Fibroblast of skin of right biceps (primary cell): ENCODE measurements at places on chromosomes 2 and 18.

- DNase-seq, result peak; percentile 3
Observed at GRCh38 chr2:181685150-181685688, 4.9 kb upstream of the NEUROD1 start.

DNA sequence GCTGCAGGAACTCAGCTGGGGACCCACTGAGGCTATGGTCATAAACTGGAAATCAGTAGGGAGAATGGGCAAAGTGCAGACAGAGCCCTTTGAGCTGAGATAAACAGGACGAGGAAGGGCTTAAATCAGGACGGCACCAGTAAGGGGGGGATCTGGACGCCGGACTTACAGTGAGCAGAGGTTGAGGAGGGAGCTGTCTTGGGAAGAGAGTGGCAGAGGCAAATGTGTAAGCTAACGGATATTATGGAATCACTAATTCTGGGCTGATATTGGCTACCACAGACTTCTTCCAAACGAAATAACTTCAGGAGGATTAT, 539 bp downstream of the CYP27A1 start:
- no peak for DNase-seq

- DNase-seq, result no peak
Observed at GRCh38 chr2:127485051-127485693, 41.1 kb downstream of the IWS1 start.

GRCh38 chr18:46756559-46757201, at the start of gene ST8SIA5:
Gene ST8SIA5, minus strand, starts transcription at chr18:46757053. Its CDS starts 545 bp downstream, at chr18:46756508.
- no peak for DNase-seq
